ENCODE measurements at places on chromosomes 11 and 22.

DNA sequence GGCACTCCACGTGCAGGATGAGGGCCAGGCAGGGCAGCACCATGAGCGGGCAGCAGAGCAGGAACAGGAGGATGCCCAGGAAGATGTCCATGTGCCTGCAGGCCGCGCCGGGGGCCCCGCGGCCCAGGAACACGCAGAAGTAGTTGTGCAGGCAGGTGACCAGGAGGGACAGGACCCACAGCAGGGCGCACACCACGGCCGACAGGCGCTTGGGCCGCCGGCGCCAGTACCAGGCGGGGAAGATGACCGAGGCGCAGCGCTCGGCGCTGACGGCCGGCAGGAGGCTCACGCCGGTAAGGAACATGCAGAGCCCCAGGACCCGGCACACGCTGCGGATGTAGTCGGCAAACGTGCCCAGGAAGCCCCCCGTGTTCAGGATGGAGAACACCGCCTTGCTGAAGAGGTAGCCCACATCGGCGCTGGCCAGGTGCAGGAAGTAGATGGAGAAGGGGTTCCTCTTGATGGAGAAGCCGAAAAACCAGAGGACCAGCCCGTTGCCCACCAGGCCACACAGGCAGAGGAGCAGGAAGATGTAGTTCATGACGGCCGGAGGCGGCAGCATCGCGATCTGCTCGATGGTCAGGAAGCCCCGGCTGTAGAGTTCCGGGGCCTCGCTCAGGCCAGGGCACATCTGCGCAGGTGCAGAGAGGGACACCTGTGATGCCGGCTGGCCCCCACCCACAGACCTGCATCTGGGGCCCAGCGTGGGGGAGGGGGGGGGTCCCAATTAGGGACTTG, 7.2 kb downstream of the MRGPRF start:
- no peak for DNase-seq

- no peak for DNase-seq
Observed at GRCh38 chr11:112118176-112118575, 31.5 kb downstream of the SDHD start.

DNA sequence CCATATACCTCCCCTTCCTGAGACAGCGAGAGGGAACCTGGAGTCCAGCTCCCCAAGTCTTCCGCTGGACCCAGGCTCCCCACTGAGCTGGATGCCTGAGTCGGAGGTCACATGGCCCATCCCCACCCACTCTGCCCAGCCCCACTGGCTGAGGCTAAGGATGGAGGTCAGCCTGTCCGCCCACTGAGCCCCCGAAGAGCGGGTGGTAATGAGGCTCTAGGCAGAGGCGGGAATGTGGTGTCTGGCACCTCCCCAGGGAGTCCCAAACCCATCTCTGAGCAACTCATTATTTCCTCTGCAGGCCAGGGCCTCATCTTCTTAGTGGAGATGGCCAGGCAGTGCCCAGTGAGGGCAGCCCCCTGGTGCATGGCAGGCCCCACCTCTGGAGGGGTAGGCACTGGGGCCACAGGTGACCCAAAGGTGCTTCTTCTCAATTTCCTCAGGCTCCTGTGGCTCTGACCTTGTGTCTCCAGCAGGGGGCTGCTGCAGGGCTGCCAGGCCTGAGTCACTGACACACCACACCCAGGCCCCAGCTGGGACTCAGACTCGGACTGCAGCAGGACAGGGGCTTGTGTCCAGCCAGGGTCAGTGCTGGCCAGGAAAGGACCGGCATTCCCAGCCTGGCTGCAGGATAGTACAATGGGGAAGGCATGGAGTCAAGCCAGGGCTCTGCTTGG, 10.2 kb upstream of the PDE2A start:
- no peak for DNase-seq

DNA sequence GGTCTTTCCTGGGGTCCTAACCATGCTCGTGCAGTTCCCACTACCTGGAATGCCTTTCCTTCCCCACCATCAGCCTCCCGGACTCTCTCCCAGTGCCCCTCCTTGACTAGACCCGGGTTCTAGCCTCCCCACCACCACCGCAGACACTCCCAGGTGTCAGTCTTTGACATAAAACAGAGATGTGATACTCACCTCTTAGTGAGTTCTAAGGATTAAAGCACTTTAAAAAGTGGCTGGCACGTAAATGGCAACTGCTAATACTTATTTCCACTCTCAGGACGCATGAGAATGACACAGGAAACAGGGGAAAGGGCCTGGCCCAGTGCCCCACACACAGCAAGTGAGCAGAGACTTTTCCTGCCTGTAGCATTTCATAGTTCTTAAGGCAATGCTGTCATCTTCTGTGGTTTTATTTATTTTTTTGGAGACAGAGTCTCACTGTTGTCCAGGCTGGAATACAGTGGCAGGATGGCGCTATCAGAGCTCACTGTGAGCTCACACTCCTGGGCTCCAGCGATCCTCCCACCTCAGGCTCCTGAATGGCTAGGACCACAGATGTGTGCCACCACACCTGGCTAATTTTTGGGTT, 1.9 kb upstream of the SLC25A45 start:
- peak; percentile 30 for DNase-seq

GRCh38 chr11:133501643-133502539, 30.4 kb downstream of the OPCML start:
- no peak for DNase-seq

DNA sequence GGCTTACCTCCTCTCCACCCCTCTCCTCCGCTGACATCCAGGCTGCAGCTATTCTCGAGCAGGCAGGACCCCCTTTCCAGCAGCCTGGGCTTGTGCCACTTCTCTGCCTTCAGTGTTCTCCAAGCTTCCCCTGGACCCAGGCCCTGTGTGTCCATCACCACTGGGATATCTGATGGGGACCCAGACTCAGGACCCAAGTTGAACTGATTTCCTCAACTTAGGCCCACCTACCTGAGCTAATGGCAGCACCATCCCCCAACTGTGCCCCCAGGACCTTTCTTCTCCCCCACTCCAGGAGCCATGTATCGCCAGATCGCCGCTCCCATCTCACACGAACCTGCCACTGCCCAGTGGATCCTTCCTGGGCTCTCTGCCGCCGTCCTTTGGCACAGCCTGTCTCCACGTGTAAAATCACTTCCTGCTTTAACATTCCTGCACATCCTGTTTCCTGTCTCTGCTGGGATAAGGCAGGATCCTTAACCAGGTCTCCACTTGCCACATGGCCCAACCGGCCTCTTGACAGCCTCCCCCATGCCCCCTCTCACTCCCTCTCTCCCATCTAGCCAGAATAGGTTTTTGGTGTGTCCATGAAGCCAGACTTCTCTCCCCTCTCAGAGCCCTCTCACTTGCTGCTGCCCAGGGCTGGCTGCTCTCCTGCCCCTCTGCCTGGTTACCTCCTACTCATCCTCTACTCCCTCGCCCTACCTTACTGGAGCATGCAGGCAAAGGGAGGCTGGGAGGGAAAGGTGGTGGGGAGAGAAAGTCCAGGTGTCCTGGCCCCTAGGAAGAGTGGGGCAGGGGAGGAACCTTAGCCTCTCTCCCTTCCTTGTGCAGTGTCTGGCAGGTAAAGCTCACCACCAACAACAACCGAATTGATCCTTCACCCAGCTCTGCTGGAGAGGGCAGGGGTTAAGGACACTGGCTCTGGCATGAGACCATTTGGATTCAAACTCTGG, 9.4 kb downstream of the SPATA19 start:
- DNase-seq, result no peak

GRCh38 chr11:19985111-19985510, 175.2 kb downstream of the DBX1 start:
- no peak for DNase-seq

DNA sequence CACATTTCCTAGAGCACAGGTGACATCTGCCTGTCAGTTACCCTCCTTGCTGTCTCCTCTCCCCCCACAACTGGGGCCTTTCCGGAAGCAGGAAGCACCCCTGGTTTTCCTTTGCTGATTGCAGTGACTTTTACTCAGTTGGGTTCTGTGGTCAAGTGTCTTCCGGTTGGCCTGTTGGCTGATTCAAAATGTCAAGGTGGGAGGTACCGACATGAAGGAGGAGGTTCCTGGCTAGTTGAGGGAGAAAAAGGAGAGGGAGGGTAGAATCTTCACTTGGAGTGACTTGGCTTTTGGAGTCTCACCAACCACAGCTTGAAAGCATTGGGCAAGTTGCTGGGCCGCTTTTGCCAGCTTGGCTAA, 9.3 kb upstream of the ADAMTS15 start:
- DNase-seq, result no peak

DNA sequence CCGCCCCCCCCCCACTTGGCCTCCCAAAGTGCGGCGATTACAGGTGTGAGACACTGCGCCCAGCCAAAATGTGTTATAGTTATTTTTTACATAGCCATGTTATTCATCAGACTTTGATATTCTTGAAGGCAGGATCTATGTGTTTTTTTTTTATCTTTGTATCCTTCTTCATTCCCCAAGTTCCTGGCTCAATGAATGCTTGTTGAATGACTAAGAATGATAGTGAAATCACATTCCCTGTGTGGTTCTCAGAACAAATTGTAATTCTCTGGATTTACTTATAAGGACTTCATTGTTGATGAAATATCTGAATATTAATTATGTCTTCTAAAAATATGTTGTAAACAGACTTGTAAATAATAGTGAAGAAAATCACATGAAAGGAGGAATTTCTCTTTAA, 33.5 kb downstream of the MMP7 start:
- no peak for DNase-seq
